ENCODE measurements at places on chromosomes 6 and 20. TPM values are rescaled to one million over a fixed set of nuclear protein-coding genes. Genes with fewer than 3 reads are reported as not detected.

Gene SLC44A4
- 0.18 TPM for total RNA-seq

- ATAC-seq = peak; percentile 91
Observed at GRCh38 chr6:169976301-169977081, 225.1 kb downstream of the ERMARD start.

- peak; percentile 56 for ATAC-seq
Observed at GRCh38 chr20:10511170-10511508, 76.0 kb downstream of the SLX4IP start.

DNA sequence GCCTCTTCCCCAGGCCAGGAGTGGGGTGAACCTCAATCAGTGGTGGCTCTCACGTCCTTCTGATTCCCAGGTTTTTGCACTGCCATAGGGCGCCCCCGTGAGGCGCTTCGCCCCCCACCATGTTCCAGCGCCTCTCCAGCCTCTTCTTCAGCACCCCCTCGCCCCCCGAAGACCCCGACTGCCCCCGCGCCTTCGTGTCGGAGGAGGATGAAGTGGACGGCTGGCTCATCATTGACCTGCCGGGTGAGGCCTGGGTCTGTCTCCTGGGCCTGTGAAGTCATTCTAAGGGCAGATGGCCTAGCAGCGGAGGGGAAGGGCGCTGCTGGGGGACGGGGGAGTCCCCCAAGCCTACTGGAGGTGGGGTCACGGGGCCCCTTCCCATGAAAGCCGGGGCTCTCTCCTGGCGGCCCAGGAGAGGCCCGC, 4.5 kb downstream of the TP53INP2 start:
- ATAC-seq = no peak

Gene PLA2G7
- 16.3 TPM for total RNA-seq

DNA sequence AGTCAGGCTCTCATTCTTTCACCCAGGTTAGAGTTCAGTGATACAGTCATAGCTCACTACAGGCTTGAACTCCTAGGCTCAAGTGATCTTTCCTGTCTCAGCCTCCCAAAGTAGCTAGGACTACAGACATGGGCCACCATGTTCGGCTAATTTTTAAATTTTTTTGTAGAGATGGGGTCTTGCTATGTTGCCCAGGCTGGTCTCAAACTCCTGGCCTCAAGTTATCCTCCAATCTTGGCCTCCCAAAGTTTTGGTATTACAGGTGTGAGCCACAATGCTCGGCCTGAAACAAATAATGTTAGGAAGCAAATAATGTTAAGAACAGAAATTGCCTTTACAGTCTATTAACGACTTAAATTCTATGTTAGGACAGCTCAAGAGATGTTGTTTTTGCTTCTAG, 1.8 kb upstream of the UBR2 start:
- ATAC-seq = no peak

Gene GPR63
- 0.64 TPM for total RNA-seq

Gene ADAM33
- 1.2 TPM for total RNA-seq

Gene IGF2R
- total RNA-seq = 29.7 TPM

DNA sequence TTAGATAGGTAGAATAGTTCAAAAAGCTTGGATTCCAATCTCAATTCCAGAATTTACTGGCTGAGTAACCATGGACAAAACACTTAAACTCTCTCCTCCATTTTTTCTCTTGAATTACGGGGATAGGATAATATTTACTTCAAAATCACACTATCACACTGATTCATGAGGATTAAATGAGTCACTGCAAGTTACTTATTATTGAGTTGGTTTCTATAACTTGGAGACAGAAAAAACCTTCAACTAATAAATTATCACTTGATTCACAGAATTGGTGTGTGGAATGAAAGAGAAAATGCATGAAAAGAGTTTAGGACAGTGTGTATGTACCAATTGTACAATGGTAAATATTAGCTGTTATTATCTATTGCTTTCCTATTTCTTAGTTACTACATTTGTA, 585.2 kb downstream of the PHF3 start:
- no peak for ATAC-seq

DNA sequence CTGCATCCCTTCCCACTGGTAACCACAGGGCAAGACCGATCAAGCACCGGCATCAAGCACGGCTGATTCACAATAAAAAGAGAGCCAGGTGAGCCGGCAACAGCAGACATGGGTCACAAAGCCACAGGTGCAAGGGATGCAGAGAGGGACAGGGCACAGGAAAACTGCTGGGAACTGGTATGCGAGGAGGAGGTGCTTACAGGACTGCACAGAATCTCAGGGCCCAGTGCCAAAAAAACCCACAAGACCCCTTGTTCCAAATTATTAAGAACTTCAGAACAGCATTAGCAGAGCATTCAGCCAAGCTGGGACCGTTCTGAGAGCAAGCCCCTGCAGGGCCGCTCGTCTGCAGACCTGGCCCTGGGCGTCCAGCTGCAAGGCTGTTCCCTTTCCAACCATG, 35.4 kb downstream of the BFSP1 start:
- ATAC-seq = no peak

Gene PAK1IP1
- 25.9 TPM for total RNA-seq

- no peak for ATAC-seq
Observed at GRCh38 chr6:402901-403658, 11.5 kb downstream of the IRF4 start.

Gene APOBEC2
- 0.37 TPM for total RNA-seq

GRCh38 chr6:73523434-73524123, 2.7 kb upstream of the EEF1A1 start:
- ATAC-seq = peak; percentile 9

DNA sequence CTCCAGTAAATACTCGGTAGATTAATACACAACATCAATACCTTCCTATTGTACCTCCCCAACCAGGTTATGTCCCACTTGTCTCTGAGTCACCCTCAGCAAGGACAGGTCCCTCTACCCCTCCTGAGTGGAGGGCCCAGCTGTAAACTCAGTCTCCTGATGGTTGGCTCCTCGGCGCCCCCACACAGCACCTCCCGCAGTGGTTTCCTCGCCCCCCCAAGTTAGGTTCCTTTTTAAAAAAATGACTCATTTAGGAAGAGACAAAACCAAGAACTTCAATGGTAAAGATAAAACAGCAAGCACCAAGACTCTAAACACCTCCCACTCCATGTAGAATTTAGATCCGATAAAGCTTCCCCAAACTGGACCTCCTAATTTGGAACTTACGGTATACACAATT, 83.5 kb downstream of the TRERF1 start:
- ATAC-seq = no peak

GRCh38 chr6:147161253-147161973, 42.8 kb upstream of the STXBP5 start:
- peak; percentile 72 for ATAC-seq

Gene LIN28B
- 9.6 TPM for total RNA-seq

Gene OR2W1
- total RNA-seq = not detected

GRCh38 chr6:2558861-2559801, 191.6 kb downstream of the MYLK4 start:
- ATAC-seq = no peak

DNA sequence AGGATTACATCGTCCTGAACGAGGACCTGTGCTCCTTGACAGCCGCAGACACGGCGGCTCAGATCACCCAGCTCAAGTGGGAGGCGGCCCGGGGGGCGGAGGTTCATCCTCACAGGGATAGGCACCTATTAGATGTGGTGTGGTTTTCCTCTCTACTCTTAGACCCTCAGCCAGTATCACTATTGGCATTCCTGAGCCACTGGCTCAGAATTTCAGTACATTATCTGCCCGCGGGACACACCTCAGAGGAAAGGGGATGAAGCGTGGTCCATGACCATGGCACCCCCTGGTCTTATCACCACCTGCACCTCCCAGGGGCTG, 34.6 kb upstream of the HLA-G start:
- ATAC-seq = no peak

DNA sequence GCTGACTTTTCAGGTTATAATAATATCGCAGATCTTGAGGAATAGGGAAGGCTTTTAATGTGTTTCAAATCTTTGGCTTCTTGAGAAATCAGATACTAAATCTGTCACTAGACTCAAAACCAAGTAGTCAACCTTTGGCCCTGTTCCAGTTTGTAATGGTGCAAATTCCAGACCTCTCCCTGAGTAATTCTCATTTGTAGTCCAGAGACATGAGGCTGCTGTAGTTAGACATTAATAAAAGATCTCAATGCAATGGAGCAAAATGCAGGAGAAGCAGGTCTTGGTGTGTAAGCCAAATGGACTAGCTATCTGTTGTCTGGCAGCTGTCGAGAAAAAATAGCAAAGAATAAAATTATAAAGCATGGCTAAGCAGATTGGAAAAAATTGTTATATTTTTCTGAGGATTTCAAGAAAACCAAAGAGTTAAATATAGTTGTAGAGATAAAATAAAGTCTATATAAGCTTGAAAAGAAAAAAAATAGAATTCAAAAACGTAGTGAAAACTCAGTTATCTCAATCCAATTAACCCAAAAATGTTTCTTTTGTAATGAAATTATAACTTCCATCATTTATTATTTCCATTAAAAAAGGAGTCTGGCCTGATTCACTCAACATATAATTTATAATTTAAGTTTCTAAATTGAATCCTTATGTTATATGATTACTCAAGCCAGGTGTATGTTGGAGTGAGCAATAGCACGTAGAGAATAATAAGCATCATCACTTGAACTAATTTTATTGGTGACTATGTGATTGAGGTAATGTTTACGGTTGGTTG, 161.5 kb upstream of the ADGRB3 start:
- no peak for ATAC-seq

- ATAC-seq = peak; percentile 43
Observed at GRCh38 chr6:31396422-31397152, 6.8 kb upstream of the MICA start.

GRCh38 chr6:816510-817084, 123.7 kb upstream of the EXOC2 start:
- ATAC-seq = no peak

DNA sequence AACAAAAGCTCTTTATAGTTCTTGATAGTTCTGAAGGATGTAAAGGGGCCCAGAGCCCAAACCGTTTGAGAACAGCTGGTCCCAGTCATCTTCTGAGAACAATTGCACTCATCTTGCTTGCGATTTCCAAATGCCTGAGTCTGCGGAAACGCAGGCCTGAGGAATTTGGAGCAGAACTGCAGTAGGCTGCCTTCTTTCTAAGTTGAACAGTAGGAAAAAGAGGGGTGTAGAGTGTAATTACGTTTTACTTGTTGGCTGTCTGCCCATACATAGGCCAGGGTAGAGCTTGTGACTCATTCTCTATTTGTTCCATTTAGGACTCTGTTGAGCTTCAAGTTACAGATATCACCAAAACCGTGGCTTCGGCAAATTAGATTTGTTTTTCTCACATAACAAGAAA, 42.0 kb upstream of the KIF16B start:
- peak; percentile 60 for ATAC-seq

DNA sequence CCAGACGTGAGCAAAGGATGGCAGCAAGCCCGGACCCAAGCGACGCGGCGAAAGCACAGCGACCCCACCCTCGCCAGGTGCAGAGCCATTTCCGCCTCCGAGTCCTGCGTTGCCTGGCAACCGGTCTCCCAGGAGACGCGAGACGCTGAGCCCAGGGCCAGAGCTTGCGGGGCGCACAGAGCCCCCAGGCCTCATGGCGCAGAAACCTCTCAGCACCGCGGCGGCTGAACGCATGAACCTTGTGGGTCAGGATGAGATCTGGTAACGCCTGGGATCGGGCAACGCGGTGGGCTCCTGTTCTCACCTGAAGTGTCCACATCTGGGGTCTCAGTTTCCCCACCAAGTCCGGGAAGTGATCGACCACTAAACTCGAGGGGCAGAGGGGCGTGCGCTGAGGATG, 77.7 kb downstream of the ANKRD60 start:
- ATAC-seq = peak; percentile 84

Gene TFAP2D
- 0.38 TPM for total RNA-seq

Gene RIPOR2
- 7.8 TPM for total RNA-seq

Gene PACSIN1
- 3.1 TPM for total RNA-seq

GRCh38 chr20:61449916-61450315, 197.9 kb downstream of the CDH4 start:
- ATAC-seq = peak; percentile 32

GRCh38 chr6:54665278-54665677, 181.3 kb upstream of the FAM83B start:
- ATAC-seq = no peak

DNA sequence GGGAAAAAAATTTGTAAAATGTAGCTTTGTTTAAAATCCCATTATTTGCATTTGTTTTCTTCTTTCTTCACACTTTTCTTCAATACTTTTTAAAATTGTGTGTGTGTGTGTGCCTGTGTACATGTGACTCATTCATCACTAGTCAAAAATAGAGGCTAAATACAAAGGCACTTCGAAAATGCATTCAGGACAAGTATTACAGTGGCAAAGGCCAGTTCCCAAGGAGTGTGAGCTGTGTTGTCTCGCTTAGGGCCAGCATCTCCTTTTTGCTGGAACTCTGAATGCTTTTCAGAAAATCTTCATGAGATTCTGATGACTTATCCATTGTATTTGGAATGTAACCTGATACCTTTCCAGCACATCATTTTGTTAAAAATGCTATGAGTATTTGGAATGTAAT, 288.5 kb upstream of the CNR1 start:
- peak; percentile 49 for ATAC-seq

- ATAC-seq = no peak
Observed at GRCh38 chr6:75077701-75078100, 128.2 kb downstream of the COL12A1 start.

GRCh38 chr6:135071541-135071940, 16.9 kb upstream of the HBS1L start:
- ATAC-seq = no peak

GRCh38 chr20:48708630-48709029, 119.2 kb downstream of the PREX1 start:
- no peak for ATAC-seq

DNA sequence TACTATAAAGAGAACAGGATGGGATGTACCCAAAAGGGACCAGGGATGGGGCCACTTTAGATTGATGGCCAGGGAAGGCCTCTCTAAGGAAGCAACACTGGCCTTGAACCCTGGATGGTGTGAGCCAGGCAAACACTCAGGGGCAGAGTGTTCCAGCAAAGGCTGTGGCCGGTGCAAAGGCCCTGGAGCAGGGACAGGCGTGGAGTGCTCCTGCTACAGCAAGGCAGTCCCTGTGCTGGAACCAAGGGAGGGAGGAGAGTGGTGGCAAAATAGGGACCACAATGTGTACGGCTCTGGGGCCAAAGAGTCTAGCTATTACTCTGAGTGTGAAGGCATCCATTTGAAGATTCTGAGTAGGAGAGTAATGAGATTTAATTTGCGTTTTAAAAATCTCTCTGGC, 131.6 kb downstream of the BMP7 start:
- ATAC-seq = no peak

- no peak for ATAC-seq
Observed at GRCh38 chr20:8229090-8229489, 97.0 kb downstream of the PLCB1 start.

Gene EGFL8
- total RNA-seq = 10.3 TPM

Gene PRR18
- not detected for total RNA-seq

DNA sequence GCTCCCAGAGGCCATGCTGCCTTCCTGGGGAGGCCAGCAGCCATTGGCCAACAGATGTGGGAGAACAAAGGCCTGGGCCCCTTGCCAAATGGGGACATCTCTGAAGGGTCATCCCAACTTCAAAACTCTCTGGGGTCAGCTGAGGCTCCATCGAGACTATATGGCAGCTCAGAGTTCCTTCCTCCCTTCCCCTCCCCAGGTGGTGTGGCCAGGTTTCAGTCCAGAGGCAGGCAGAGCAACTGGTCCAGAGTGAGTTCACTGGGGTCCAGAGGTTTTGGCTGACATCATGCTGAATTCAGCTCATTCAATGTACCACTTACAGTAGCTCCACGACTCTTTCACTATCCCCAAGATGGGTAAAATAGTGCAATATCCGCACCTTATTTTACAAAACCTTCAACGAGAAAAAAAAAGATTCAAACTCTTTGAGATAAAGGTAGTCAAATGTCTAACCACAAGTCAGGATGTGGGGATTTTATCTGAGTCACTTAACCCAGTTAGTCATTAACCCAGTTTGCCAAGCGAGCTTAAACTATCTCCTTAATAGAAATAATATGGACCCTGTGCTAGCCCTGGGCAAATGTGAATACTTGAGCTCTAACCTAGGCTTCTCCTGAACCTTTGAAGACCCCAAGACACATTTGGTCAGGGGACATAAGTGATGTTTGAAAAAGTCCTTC, 108.4 kb upstream of the PLEKHG1 start:
- ATAC-seq = no peak
